Stimulated activated CD4-positive, alpha-beta T cell treated with anti-CD3 and anti-CD28 coated beads, TNF-alpha, amount 100 ng/mL, for 1 hour (primary cell): ENCODE measurements at places on chromosomes 7 and 10.

- DNase-seq: no peak
These were observed 1.2 kb downstream of the CLDN3 start for GRCh38 chr7:73768641-73769480.

GRCh38 chr10:23174074-23174976 lies 17.8 kb upstream of the PTF1A start:
- DNase-seq: no peak

- DNase-seq: no peak
These were observed 369.7 kb upstream of the NPVF start for GRCh38 chr7:25597946-25598345.

- DNase-seq: no peak
These were observed 53.7 kb downstream of the CAV1 start for GRCh38 chr7:116578526-116578925.

DNA sequence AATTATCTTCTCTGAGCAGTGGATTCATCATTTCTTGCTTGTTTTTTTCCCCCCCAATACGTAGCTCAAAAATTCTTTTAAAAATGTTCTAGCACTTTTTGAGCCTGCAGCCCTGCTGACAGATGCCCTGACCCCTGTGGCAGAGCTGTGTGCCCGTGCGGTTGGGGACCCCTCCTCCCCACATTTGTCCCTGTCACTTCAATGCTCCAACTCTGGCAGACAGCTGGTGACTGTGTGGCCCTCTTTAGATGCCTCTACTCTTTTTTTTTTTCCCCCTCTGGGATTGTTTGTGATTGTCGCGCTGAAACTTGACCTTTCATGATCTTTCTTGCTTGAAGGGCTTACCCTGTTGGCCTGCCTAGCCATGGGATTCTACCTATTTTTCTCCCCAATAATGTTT lies 214.1 kb downstream of the TMEM178B start:
- no peak for DNase-seq

DNA sequence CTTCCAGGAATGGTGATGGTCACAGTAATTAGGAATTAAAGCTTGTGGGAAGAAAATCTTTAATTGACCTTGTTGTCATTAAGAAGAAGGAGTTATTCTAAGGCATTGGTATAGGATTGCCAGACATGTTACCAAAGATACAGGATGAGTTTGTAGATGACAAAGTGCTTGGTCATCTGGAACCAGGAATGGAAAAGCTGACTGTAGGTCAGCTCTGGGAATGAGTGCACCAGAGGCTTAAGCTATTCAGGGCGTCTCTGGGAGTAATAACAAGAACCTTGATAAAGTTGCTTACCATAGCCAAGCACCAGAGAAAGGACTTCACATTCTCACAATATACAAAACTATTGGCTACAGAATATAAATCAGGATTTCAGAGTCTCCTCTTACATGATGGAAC lies 89.0 kb downstream of the PHTF2 start:
- no peak for DNase-seq

DNA sequence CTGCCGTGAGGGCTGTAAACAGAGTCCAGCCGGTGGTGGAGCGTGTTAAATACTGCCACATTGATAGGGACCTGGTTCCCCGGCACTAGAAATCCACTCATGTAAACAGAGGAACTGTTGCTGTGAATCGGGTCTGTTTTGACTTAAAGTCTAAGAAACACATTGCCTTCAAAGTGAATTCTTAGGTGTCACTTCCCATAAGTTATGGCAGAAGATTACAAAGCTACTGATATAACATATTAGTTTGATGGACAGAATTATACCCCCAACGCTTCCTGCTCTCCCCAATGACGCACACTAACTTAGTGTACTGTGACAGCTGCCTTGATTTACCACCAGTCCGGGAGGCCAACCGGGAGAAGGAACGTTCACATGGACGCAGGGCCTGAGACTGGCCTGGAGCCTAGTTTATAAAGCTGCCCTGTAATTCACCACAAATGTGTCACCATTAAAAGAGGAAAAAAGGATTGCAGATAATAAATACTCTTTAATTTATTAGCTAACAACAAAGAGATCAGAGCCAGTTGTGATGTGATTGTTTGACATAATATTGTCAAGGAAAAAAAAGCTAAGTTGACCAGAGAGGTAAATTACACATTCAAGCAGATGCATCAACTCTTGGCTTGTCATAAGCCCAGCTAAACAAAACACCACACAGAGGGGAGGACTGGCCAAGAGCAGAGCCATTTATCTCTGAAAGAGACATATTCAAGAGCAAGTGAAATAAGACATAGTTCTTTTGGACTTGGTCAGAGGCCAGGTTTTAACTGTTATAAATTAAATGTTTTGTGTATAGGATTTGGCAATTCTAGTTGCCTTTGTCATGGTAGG lies 820.6 kb downstream of the LRMDA start:
- DNase-seq: no peak

GRCh38 chr7:71995111-71995510 lies 417.0 kb downstream of the CALN1 start:
- DNase-seq: no peak
